ENCODE measurements at places on chromosomes 12 and 14.

DNA sequence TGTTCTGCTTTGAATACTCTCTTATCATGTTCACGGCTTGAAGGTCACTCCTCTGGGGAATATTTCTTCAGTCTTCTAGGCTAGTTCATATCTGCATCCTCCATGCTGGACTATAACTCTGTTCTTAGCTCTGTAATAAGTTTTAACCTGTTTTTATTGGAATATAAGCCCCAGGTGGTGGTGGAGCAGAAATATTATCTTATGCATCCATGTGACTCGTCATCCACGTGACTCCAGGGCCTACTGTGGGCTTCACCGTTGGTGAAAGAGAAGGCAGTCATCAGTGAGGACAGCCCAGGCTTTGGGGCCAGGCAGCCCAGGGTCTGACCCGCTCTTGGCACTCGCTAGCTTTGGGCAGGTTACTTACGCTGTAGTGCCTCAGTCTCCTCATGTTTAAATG, 87.1 kb downstream of the ETNK1 start:
- DNase-seq = no peak

- no peak for DNase-seq
These were observed 54.0 kb upstream of the ELK3 start for GRCh38 chr12:96140174-96140573.

DNA sequence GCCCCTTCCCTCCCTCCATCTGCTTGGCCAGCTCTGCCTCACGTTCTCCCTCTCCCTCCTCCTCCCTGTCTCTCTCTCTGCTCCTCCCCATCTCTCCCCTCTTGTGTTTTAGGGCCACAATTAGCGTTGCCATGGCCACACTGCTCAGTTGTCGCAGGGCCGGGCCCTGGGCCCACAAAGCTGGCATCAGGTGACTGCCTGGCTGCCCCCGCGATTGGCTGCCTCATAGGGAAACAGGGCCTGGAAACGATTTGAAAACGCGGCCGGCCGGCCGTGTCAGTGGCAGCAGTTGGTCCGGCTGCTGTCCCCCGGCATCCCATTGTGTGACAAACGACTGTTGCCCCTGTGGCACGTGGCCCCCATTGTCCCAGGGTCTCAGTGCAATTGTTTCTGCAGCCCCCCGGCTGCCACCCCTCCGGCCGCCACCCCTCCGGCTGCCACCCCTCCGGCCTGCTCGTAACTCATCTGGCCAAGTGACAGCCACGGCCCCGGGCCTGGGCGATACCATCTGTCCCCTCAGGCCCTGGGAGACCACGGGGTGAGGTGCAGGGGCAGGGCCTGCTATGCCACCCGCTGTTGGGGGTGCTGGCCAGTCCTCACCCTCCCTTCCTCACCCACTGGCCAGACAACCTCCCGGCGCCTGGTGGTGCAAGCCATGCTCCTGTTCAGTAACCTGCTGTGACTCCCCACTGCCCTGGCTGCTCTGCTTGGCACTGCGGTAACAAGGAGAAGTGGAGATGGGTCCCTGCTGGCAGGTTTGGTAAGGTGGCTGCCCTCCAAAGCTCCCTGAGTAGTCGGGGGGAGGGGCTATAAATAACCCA, 17.4 kb downstream of the FOXN4 start:
- DNase-seq = peak; percentile 40

DNA sequence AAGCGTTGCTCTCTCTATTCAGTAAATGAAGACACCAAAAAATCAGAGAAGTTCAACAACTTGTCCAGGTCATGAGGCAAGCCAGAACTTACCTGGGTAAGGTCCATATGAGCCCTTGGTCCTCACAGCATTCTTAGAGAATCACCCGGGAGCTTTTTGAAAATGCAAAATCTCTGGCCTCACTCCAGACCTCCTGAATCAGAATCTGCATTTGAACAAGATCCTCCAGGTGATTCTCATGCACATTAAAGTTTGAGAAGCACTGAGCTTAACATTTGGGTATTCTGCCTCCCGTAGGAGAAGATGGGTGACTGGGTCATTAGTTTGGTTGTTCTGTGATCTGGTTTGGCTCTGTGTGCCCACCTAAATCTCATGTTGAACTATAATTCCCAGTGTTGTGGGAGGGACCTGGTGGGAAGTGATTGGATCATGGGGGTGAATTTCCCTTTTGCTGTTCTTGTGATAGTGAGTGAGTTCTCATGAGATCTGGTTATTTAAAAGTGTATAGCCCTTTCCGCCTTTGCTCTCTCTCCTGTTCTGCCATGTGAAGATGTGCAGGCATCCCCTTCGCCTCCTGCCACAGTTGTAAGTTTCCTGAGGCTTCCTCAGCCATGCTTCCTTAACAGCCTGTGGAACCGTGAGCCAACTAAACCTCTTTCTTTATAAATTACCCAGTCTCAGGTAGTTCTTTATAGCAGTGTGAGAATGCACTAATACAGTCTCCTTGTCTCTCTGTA, 221.2 kb downstream of the RAD51B start:
- DNase-seq = no peak

- DNase-seq = no peak
These were observed 230.0 kb downstream of the TMEM132D start for GRCh38 chr12:129673806-129674205.

- peak; percentile 3 for DNase-seq
These were observed 798.8 kb downstream of the SLC16A7 start for GRCh38 chr12:60394665-60395064.
